ENCODE measurements at places on chromosomes 6 and 20. TPM values are rescaled to one million over a fixed set of nuclear protein-coding genes. Genes with fewer than 3 reads are reported as not detected.

SLC17A1 gene
- polyA plus RNA-seq, result 0.09 TPM

ISM1 gene
- polyA plus RNA-seq, result 0.81 TPM

PRRT1 gene
- 5.3 TPM for polyA plus RNA-seq

COL9A1 gene
- polyA plus RNA-seq, result 5.2 TPM

RHAG gene
- 1.3 TPM for polyA plus RNA-seq

PRR18 gene
- 11.3 TPM for polyA plus RNA-seq

REV3L gene
- polyA plus RNA-seq, result 23.2 TPM

EYA2 gene
- 0.72 TPM for polyA plus RNA-seq

TMEM74B gene
- polyA plus RNA-seq, result 58.5 TPM

CALHM4 gene
- 0.13 TPM for polyA plus RNA-seq

LRRC73 gene
- polyA plus RNA-seq, result 0.49 TPM

PRPH2 gene
- 1.5 TPM for polyA plus RNA-seq

ARMH2 gene
- not detected for polyA plus RNA-seq

SYCP2L gene
- polyA plus RNA-seq, result 1.4 TPM

APCDD1L gene
- 0.09 TPM for polyA plus RNA-seq

NR2E1 gene
- not detected for polyA plus RNA-seq

SPATA25 gene
- polyA plus RNA-seq, result 17.3 TPM

NRSN1 gene
- polyA plus RNA-seq, result 10.0 TPM
